Panc1 (cell line): ENCODE measurements at places on chromosomes 4 and X. TPM values are rescaled to one million over a fixed set of nuclear protein-coding genes. Genes with fewer than 3 reads are reported as not detected.

MAGEA2 gene
- 0.28 TPM for total RNA-seq

PFKFB1 gene
- 0.36 TPM for total RNA-seq

CT45A2 gene
- total RNA-seq = not detected

REST gene
- total RNA-seq = 38.8 TPM

AMOT gene
- 4.0 TPM for total RNA-seq

TRIM2 gene
- 18.9 TPM for total RNA-seq

SYP gene
- total RNA-seq = 12.4 TPM

TRIM61 gene
- total RNA-seq = not detected

PGAM4 gene
- not detected for total RNA-seq

MAGEB2 gene
- 0.10 TPM for total RNA-seq

UGT2A3 gene
- total RNA-seq = 0.05 TPM

TMEM128 gene
- 12.9 TPM for total RNA-seq
